ENCODE measurements at places on chromosomes 5 and 9.
A peak's percentile ranks its signal among the peaks of the same experiment; 100 is the strongest.

GRCh38 chr5:144230806-144231205 lies 60.1 kb downstream of the KCTD16 start:
- no peak for DNase-seq

- DNase-seq, result no peak
Measured at GRCh38 chr5:96173366-96173765, 211.7 kb upstream of the ELL2 start.

GRCh38 chr9:135612981-135613910 lies 26.1 kb downstream of the GLT6D1 start:
- DNase-seq, result no peak

DNA sequence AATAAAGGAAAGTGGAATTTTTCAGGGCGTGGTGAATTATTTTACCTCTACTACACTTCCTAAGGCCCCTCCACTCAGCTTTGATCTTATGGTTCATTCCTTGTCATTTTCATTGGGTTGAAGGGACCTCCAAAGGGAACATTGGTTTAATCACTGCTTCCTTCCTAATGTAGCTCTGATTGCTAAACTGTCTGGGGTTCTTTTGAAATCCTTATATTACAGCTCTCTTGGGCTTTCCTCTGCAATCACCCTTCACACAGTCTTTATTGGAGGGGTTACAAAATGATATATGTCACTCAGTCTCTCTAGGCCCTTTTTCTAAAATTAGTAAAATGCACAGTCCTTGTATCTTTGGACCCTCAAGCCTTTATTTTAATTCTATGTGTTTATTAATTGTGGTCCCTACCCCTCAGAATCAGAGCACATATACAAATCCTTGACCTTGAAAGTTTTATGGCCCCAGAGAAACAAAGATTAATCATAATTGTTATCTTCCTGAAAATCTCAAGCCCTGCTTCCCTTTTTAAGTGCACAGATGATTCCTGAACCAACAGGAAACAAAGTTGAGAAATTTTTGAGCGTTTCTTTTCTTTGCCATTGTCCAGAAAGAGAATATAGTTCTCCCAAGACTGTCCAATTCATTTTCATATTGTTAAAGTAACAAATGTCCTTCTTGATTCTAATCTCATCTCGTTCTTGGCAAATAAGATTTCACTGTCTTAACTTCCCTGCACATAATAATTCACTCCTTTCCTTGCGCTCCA lies 330.0 kb downstream of the ARRDC3 start:
- no peak for DNase-seq

DNA sequence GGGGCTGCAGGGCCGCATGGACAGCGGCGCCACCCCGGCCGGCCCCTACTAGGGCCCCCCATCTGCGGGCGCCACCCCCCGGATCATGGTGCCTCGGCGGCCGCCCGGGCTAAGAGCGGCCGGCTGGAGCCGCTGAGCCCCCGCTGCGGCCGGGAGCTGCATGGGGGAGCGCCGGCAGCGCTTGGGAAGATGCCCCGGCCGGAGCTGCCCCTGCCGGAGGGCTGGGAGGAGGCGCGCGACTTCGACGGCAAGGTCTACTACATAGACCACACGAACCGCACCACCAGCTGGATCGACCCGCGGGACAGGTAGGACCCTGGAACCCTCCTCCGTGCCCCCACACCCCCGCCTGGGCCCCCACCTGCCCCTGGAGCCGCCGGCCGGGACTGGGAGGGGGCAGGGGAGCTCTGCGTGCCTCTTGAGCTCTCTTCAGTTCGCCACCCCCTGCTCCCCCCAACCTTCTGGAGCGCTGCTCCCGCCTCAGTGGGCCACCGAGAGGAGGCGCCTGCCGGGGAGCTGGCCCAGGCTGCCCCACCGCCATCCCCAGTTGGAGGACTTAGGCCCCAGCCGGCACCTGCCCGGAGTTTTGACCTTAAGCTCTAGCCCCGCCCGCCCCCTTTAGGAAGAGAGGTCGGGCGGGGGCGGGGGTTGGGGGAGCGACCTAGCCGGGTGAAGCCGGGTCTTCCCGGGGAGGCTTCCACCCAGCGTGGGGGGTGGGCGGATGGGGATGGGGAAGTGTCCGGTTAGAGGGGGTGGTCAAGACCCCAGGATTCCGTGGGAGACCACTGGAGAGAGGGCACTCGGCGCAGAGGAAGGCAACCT lies 730 bp downstream of the WWC1 start:
- no peak for DNase-seq

- DNase-seq, result no peak
Measured at GRCh38 chr9:115413304-115413703, 295.3 kb upstream of the TNC start.

DNA sequence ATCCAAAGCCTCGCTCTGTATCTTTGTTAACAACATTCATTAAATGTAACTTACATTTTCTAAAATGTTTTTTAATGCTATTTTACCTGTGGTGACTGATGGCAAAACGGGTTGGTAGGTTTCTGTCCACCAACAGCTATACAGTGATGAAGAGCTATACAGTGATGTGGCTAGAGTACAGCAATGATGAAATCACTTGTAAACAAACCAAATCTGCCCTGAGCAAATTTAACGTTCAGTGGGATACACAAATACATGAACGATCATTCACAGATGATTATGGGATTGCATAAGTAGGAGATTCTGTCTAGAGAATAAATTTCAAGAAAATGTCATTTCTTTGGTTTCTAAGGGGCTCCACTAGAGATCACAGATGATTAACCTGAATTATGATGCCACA lies 132.7 kb downstream of the MPDZ start:
- DNase-seq, result no peak

DNA sequence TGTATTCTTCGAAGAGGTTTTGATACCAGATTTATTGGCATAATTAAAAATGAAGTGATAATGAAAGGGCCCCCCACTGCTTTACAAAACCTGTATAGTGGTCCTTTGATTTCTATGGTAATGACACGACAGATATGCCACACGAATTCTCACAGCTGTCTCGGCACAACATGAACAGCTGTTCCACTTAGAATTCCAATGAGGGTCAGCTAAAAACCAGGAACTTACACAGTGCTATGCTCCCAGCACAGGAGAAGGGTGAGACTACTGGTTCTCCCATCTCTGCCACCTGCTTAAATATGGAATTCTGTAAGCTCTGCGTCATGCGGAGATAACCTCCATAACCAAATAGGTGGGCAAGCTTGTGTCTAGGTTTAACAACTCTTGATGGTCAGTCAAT lies 183.0 kb upstream of the EFNA5 start:
- no peak for DNase-seq

DNA sequence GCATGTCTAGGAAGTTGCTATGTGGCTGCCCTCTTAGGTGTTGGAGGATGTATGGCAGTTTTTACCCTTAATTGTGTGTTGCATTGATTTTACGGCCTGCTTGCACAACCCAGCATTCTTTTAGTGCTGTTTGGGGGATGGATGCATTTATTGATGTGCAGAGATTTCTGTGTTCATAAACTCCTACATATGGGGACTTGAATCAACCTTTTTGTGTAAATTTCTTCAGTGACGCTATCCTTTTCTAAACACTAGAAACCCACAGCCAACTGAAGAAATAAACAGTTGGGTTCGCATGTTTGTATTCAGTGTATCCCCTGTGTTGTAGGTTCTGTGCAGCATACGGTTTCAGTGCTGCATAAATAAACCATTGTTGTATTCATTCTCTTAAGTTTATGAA lies 263.7 kb downstream of the RASEF start:
- DNase-seq, result no peak

DNA sequence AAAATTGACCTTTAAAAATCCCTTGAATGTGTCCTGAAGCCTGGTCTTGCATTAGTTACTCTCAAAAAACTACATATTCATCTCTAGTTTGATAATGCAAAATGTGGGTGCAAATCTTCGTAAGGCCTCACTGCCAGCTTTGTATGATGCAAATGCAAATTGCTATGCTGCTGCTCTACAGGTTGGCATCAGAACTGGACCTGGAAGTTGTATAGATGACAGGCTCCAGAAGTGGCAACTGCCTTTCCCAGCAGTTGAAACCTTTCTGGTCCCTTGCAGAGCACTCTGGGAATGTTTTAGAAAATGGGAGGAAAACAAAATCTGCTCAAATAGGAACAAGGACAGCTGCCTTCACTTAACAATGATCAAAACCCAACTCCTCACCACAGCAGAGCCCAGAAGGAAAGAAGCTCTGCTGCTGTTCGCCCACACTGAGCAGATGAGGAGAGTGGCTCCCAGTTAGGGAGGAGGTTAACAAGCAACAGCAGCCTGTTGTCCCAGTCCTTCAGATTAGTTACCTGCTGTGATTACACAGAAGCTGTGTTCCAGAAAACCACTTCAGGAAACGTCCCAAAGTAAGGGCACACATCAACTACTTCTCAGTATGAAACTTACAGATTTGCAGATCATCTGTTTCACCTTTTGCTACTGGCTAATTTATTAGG lies 93.5 kb downstream of the PLPP1 start:
- no peak for DNase-seq

DNA sequence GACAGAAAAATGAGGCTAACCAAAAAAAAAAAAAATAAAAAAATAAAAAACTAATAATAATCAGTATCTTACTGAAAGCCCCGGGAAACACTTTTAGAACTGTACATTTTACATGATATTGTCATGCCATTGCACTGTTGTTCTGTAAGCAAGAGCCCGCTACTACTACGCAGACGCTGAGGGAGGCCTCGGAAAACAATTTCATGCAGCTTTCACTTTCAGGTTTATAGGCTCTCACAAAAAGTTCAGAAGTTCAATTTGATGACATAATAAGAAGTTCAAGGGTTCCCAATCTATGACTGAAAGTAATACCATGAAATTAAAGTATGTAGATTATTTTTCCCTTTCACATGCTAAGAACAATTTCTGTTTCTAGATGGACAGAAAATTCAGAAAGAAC lies 318.3 kb upstream of the ITGA1 start:
- no peak for DNase-seq

DNA sequence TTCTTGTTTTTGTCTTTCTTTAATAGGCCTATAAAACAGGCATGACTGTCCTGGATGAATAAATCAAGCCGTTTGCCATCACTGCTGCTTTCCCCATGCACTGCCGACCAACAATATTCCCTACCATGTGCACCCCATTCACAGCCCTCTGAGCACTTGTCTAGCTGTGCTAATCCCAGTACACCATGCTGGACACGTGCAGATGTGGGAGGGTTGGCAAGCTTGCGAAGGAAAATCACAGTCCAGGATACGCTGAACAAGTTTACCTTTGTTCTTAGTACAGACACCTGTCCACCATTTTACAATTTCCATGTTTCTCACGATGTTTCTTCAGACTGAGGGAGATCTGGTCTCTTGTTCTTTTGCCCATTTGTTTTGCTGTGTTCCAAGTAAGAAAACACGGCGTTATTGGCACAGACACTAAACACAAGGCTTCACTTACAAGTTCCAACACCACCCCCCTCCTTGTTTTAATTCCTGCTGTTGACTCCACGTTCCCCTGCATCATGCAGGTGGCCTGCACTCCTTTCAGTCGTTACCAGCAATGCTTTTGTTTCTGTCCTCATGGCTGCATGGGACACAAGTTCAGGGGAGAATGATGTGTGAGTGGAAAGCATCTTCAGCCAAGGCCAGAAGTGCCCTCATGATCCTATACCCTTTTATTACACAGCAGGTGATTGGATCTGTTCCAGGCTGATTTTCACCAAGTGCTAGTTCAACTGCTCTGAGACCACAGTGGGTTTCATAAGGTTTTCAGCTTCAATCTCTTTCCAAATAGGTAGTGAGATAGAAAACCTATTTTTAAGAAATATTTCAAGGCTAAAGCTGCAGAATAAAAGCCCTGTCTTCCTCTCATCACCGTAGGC lies 608.9 kb downstream of the IRX1 start:
- DNase-seq, result no peak

DNA sequence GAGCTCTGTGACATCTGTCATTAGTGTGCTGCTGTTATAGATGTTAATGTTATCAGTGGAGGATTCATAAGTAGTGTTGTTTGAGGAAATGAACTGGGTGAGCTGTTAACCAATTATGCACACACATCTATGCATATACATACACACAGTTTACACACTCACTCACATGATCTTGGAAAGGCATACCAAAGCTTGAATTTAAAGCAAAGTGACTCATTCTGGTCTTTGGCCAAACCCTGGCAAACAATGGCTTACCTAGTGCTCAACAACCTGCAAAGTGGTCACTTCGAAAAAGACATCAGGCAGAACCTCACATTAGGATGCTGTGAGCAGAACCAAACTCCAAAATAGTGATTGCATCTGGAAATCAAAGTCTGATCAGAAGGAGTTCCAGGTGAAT lies 1037.3 kb upstream of the CDH6 start:
- no peak for DNase-seq

DNA sequence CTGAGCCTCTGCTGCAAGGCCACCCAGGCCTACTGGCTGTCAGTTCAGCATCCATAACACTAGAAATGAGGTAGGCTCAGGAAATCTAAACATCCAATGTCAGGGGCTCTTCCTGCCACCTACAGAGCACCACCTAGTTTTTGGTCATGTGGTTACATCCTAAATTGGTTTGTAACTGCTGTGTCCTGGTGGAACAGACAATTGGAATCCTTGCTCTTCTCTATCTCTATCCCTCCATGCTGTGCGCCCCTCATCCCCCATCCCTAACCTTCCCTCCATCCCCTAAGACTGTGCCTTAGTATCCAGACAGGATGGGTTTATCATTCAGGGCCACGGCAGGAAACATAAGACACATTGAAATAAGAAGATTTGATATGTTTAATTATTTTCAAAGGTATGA lies 11.4 kb upstream of the MCTP1 start:
- DNase-seq, result no peak

DNA sequence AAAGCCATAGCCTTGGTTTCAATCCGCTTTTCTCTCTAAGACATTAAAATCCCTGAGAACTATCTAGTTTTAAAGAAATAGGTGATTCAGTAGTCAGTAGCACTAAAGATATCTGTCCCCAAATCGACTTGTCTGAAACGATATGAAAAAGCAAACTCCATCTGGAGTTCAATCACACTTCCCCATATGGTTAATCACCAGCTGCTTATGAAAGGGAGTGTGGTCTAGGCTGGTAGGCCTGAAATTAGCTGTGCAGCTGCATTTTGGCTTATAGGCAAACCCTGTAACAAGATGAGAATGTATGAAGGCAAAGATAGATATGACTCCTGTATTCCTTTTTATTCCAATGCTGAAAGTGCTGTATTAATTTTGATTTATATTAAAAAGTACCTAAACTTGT lies 65.9 kb downstream of the DMRTA1 start:
- DNase-seq, result no peak

- DNase-seq, result no peak
Measured at GRCh38 chr5:111774525-111774924, 17.5 kb upstream of the NREP start.

GRCh38 chr9:16682273-16682672 lies 188.2 kb downstream of the BNC2 start:
- DNase-seq, result no peak

DNA sequence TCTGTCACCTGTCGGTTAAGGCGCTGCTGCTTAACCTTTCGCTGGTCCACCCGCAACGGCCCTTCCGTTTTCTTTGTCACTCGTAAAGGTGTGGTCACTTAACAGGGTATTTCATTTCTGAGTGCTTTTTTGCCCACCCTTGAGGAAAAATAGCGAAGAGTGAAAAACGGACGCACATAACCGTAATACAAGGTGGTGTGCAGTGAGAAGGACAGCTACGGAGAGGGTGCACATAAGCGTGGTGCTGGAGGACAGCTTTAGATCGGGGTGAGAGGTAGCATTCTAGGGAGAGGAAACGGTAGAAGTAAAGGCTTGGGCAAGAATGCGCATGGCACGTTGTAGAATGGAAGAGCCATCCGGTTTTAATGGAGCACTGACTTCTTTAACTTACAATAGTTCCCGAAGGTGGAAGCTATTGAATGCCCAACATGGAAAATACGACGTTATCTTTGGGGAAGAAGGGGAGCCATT lies 761 bp downstream of the CCT5 start:
- DNase-seq, result no peak

- peak; percentile 89 for DNase-seq
Measured at GRCh38 chr5:1644810-1645571, 121.2 kb upstream of the LPCAT1 start.

- no peak for DNase-seq
Measured at GRCh38 chr5:141846031-141846430, 32.2 kb downstream of the PCDH1 start.

All from left kidney (tissue), 8 donors.